ENCODE measurements at places on chromosomes 4 and X. TPM values are rescaled to one million over a fixed set of nuclear protein-coding genes. Genes with fewer than 3 reads are reported as not detected.

PRDM8 gene
- 10.2 TPM for total RNA-seq

F8A3 gene
- 1.0 TPM for total RNA-seq

CDKN2AIP gene
- total RNA-seq, result 11.5 TPM

PAGE5 gene
- total RNA-seq, result not detected

HS6ST2 gene
- total RNA-seq, result 39.1 TPM

TRPC5OS gene
- total RNA-seq, result not detected

GYPE gene
- total RNA-seq, result 1.3 TPM

MGARP gene
- total RNA-seq, result 0.32 TPM

RTL9 gene
- 0.02 TPM for total RNA-seq

NXF2B gene
- total RNA-seq, result not detected

MAGEE2 gene
- not detected for total RNA-seq

EFNB1 gene
- total RNA-seq, result 8.2 TPM

BTK gene
- total RNA-seq, result not detected

ALPK1 gene
- 19.0 TPM for total RNA-seq

OCRL gene
- total RNA-seq, result 36.4 TPM
